Sciatic nerve (tissue), 2 donors: ENCODE measurements at places on chromosomes 11 and 22. TPM values are rescaled to one million over a fixed set of nuclear protein-coding genes. Genes with fewer than 3 reads are reported as not detected.

Gene PGR
- 2.5 TPM for total RNA-seq

Gene SPDYC
- not detected for total RNA-seq

Gene SYT9
- total RNA-seq, result not detected

Gene AIP
- 72.0 TPM for total RNA-seq

Gene EFCAB6
- total RNA-seq, result 4.4 TPM

Gene MYH9
- total RNA-seq, result 973 TPM

Gene UCP2
- total RNA-seq, result 43.1 TPM

Gene CCND1
- 192 TPM for total RNA-seq

Gene IL17RA
- 22.3 TPM for total RNA-seq

Gene OAF
- 183 TPM for total RNA-seq

Gene OR5J2
- total RNA-seq, result not detected

Gene APOL6
- total RNA-seq, result 16.4 TPM

Gene OLFML1
- total RNA-seq, result 27.2 TPM

Gene BTG4
- total RNA-seq, result not detected
